Mammary epithelial cell (primary cell): ENCODE measurements at places on chromosomes 13 and 19. TPM values are rescaled to one million over a fixed set of nuclear protein-coding genes. Genes with fewer than 3 reads are reported as not detected.

DNA sequence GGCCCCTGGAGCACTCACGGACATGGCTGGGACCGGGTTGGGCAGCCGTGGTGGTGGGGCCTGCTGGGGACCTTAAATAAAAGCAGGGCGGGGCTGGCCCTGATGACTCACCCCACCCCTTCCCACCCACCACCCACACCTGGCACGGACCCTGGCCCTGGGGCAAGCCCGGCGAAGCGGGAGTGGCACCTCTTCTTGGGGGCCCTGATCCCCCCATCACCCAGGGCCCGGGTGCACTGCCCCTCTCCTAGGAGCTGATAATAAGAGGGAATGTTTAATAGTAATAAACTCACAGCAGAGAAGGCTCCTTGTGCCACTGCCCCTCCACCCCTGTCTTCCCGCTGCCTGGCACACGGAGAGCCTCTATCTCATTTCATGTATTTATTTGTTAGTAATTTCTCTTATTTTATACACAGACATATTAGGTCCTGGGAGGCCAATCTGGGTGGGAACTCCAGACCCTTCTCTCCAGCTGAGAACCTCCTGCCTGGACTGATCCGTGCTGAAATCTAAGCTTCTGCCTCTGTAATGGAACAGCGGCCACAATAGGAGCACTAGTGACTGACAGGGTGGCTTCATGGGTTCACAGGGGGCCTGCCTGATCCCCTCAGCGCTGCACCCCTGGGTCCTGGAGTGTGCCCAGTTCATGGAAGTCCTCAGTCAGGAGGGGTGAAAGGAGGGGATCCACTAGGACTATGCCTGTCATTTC, at the start of gene LGALS7:
Gene LGALS7 (minus strand): TSS at position 49 of the 709 bp plus-strand sequence. CDS start 25 bp downstream, at position 24.
- no peak for DNase-seq

GRCh38 chr13:97743938-97744337, 209.5 kb upstream of the IPO5 start:
- DNase-seq: no peak

CFD gene
- 0.50 TPM for total RNA-seq

DNA sequence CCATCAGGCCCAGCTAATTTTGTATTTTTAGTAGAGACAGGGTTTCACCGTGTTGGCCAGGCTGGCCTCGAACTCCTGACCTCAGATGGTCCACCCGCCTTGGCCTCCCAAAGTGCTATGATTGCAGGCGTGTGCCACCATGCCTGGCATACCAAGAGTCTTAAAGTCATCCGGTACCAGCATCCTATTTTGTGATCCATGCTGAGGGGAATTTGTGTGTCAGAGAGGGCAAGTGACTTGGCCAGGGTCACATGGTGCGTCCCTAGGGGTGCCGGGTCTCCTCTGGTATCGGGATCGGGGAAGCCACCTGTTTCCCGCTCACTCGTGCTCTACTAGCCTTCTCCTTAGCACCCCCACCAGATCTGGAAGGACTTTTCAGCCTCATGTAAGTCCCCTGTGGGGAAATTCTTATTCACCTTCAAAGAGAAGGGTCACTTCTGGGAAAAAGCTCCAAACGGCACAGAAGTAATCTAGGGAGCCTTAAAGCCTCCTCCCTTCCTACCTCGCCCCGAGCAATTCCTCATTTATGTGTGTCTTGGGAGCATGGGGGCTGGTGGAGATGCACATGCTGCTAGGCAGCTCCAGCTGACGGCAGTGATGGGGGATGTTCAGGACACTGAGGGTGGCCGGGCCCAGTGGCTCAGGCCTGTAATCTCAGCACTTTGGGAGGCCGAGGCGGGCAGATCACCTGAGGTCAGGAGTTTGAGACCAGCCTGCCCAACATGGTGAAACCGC, 6.1 kb upstream of the ANKLE1 start:
- no peak for DNase-seq

DNA sequence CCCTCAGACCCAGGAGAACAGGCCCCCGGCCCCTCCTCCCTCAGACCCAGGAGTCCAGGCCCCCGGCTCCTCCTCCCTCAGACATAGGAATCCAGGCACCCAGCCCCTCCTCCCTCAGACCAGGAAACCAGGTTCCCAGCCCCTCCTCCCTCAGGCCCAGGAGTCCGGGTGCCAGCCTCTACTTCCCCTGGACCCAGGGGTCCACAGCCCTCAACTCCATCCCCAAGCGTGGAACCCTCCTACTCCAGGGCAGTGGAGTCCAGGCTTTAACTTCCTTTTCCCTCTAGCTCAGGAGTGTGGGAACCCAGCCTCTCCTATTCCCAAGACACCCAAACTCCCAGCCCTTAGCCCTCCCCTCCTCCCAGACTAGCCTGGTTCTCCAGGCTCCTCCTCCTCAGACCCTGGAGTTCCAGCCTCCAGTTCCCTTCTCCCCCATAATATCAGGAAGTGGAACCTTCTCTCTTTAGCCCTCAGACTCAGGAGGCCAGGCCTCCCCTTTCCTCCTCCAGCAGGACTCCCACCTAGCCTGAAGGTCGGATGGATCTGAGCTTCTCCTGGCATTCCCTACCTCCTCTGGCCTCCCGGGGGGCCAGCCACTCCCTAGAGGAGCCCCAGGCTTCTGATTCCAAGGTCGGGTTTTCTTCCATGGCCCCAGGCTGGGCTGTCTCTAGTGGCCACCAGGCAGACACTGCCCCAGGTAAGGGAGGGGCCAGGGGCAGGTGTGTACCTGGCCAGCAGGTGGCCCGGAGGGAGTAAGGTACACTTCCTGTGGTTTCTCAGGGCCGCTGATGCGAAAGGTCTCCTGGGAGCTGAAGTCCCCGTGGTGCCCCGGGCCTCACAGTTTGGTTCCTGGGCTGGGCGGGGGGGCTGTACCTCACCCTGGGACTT, at the start of gene TMC4:
Gene TMC4 (minus strand): TSS at position 690 of the 888 bp plus-strand sequence. CDS start 43 bp downstream, at position 647.
- DNase-seq: peak; percentile 77
